T1000 (cell line): ENCODE measurements at places on chromosomes 5 and 9.

DNA sequence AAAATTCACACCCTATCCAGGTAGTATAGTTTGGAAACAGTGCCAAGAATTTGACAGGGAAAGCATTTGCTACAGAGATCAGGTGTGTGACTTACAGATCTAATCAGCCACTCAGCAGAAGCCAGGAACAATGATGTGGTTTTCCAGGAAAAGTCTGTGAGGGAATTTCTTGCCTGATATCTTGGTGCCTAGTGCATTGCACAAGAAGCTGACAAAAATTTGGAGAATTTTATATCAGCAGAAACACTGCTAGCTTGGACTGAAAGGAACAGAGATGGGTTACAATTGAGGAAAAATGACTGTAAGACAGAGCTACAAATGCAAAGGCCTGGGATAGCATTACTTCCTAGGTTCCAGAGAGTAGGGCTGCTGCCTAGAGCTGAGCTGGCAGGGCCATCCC is 658.1 kb upstream of the CHD1 start:
- DNase-seq: no peak

- no peak for DNase-seq
These were observed 73.8 kb downstream of the C9orf50 start for GRCh38 chr9:129547063-129547462.

GRCh38 chr5:58341476-58341875 is 118.4 kb downstream of the PLK2 start:
- DNase-seq: no peak

DNA sequence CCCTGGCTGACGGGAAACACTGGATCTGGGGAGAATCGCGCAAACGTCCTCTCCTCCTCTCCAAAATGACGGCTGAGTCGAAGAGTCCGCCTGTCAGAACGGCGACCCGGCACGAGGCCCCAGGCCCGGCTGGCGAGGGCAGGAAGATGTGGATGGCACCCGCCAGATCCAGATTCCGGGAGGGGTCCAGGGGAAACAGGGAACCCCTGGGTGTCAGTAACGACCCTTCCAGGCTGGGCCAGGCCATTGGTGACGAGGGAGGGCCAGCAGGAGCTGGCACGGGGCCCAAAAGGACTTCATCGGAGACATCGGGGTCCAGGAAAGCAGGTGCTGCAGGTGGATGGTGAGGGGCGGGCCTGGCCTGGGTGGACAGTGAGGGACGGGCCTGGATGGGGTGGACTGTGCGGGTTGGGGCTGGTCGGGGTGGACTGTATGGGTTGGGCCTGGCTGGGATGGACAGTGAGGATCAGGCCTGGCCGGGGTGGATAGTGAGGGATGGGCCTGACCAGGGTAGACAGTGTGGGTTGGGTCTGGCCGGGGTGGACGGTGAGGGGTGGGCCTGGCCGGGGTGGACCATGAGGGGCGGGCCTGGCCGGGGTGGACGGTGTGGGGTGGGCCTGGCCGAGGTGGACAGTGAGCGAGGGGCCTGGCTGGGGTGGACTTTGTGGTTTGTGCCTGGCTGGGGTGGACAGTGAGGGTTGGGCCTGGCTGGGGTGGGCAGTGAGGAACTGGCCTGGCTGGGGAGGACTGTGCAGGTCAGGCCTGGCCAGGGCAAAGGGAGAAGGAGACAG is 14.0 kb downstream of the SLC6A3 start:
- DNase-seq: no peak
